CD4-positive, alpha-beta T cell (primary cell): ENCODE measurements at places on chromosomes 7 and 10.

GRCh38 chr10:90871279-90871765 is 452 bp upstream of the RPP30 start:
- peak; percentile 37 for DNase-seq

DNA sequence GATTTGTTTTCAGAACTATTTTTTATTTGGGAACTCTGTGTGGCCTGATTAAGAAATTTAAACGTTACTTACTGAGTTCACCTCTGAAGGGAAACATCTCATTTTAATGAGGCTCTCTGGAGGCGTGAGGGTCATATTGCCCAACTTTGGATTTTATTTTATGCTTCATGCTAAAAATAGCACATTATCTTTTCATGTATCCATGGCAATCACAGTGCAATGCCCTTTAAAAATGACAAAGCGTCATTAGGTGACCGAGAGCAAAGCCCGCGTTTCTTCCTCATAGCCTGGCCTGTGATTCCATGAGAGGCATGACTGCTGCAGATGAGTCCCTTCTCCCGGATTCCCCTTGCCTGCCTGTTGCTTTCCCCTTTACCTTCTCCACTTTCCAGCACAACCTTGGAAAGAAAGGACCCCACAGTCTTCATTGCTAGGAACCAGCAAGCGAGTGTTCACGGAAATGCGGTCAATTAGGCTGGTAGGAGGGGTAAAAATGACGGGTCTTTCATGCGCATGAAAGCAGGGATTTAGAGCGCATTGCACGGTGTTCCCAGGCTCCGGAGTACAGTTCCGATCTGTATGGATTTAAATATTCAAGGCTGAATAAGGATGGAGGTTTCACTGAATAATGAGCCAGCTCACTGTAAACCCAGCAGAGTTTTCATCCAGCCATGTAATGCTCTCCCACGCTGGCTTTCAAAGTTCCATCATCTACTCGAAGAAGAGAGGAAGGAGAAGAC is 98.2 kb upstream of the PITRM1 start:
- DNase-seq = no peak

GRCh38 chr7:124597509-124597908 is 168.1 kb downstream of the GPR37 start:
- no peak for DNase-seq

GRCh38 chr10:71077796-71078453 is 134.4 kb upstream of the UNC5B start:
- no peak for DNase-seq

GRCh38 chr10:116237970-116238369 is 35.0 kb downstream of the GFRA1 start:
- no peak for DNase-seq

DNA sequence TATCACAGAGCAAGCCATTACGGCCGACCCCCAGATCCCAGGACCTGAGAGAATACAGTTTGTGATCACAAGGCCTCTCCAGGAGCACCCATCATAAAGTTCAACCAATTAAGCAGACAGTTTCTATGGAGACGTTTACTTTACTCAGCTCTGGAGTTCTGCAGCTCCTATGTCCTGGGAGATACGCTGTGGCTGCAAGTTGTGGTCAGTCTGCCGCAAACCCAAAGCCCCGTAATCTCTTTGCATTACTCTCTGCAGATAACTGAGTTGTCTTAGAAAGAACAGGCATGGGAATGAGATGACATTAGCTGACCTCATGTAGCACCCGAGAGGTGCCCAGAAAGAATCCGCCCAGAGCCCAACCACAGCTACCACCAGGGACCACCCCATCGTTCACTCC is 305.1 kb downstream of the FGFR2 start:
- no peak for DNase-seq

DNA sequence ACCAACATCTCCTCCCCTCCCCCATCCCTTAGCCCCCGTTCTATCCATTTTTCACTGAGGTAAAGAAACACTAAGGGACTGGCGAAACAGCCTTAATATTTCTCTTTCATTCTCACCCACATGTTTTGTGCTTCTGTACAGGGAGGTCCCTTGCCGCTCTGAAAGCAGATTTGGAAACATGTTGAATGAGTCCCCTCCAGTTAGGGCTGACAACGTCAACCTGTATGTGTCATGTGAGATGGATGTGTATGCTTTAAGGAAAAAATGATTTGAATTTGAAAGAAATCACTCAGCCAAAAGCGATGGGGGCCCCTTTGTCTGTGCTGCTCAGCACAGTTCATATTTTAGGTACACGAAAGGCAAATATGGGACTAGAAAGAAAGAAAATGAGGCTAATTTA is 314.3 kb upstream of the LRGUK start:
- DNase-seq = no peak

DNA sequence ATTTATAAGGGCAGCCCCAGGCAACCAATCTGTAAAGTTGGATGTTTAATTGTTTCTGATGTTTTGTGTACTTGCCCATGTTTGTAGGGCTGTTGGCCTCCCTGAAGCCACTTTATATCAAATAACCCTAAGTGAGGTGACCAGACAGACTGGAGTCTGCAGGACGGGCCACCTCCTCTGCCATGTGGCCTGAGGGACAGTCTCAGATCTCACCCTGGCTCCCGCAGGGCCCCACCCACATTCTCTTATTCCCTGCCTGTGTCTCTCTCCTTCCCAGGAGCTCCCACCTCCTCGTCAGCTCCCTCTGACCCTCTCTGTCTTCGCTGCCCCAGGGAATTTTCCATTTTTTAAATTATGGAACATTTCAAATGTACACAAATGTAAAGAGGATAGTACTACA is 9.5 kb upstream of the C10orf71 start:
- DNase-seq = no peak

DNA sequence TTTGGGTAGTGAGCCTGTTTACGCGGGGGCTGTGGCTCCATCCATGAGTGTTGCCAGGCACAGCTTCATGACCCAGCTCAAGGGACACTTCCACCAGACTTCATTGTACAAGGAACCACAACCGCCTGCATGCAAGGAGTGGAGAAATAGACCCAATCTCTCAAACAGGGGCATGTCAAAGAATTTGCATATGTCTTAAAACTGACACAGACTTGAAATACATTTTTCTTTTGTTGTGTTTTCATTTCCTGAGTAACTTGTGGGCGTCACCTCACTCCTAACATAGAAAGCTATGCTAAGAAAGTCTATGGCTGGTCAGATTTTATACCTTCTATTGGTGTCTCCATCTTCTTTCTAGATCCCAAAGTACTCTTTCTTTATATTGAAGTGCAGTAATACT is 266.2 kb upstream of the RNF32 start:
- no peak for DNase-seq

GRCh38 chr7:134648456-134648855 is 1.8 kb downstream of the BPGM start:
- DNase-seq = no peak

DNA sequence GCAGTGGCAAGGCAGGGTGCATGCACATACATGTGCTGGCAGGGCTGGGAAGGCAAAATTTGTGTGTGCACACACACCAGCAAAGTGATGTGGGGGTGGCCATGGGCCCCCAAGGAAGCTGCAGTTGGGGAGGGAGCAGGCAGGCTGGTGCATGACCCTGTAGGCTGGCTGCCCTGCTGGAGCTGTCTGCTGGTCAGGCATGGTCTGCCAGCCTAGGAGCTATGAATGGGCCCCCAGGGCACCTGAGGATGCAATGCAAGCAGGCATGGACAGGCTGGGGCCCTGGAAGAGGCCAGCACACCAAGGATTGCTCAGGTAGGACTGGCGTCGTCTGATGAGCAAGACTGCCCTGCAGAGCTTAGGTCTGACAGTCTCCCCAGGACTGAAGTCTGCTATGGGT is 18.2 kb upstream of the PPP1R3A start:
- DNase-seq = no peak

DNA sequence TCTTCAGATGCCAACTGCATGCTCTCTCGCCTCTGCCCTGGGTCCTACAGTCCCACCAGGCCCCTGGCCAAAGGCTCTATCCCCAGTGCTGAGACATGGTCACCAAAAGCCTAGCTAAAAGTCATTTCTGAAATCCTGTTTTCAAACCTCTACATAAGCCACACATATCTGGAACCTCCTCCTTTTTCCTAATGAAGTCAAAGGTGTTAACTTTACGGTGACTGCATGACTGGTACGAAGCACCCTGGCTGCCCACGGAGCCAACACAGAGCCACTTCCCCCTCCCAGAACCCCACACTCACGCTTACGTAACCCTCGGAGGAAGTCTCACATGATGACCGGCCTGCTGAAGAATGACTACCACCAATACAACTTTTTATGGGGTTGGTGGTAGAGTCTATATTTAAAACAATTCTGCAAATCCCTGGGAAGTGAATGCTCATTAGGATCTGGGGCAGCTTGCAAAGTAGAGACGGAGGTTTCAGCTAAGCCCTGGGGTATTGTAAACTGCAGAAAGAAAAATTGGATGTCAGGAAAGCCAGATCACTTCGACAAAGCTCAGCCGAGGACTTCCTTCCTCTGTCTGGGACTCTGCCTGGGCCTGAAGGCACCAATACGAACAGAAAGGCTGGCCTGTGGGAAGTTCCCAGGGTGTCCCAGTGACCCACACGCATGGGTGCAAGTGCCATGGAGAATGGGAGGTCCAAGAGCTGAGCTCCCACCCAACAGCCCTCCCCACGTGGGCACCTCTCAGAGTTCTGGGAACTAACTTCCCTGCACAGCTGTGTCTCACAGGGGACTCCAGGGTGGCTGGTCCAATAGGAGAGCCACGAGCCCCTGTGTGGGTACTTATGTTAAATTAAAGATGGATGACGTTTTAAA is 50.7 kb downstream of the PDGFA start:
- DNase-seq = peak; percentile 30

- no peak for DNase-seq
Measured at GRCh38 chr7:81439591-81439990, 330.3 kb downstream of the HGF start.

- DNase-seq = no peak
Measured at GRCh38 chr10:13219685-13220670, 14.2 kb downstream of the UCMA start.

- DNase-seq = no peak
Measured at GRCh38 chr10:102781921-102782557, 38.3 kb downstream of the WBP1L start.

DNA sequence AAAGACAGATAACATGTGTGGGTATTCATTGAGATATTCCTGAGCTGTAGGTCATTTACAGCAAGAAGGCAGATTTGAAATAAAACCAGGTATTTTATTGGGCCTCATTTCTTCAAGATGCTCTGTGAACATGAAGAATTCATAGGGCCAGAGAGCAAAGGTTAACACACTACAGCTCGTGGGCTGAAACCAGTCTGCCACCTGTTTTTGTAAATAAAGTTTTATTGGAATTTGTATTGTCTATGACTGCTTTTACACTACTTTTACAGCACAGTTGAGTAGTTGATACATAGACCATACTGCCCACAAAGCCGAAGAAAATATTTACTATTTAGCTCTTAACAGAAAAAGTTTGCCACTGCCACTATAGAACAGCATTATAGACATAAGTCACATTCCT is 22.1 kb upstream of the LIPA start:
- DNase-seq = no peak

DNA sequence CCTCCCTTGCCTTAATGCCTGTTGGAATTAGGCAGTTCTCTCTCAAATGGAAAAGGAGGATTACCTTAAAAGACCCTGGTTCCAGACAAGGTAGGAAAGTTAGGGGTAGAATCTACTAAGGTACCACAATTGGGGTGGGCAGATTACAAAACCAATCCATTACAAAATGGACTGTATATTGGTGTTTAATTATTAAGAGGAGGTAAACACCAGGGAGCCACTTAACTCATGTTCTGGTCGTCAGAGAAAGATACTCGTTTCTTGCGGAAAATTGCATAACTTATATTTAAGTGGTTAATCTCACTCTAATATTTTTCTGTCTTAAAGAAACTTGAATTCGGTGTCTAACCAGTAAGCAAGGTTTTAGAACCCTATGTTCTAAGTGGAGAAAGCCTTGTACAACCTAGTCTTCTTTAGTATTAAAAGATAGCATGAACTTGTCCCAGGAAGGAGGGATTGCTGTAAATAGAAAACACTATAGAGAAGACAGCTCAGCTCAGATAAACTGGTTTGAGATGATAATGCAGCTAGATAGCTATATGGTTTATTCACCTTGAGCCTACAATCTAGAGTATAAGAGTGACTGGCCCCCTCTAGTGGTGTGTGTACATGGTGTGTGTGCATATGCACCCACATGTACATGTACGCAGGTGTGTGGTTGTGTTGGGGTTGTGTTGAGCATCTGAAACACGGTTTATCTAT is 58.0 kb upstream of the STRIP2 start:
- DNase-seq = no peak

DNA sequence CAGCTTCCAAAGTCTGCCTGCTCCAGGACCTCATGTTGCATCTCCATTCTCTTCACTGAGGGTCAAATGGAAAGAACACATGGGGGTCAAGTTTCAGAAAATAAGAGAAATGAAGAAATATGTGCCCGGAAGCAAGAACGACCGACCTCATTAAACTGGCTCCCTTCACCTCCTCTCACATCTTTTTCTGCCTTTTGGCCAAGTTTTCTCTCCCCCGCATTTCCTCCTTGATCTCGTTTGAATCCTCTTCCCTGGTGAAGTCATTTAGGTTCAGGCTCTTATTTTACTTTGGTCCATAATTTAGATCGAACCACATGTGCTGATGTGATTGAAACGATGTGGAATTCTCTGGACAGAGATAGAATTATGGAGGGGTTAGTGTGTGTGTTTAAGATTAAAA is 44.2 kb downstream of the EGFR start:
- no peak for DNase-seq

DNA sequence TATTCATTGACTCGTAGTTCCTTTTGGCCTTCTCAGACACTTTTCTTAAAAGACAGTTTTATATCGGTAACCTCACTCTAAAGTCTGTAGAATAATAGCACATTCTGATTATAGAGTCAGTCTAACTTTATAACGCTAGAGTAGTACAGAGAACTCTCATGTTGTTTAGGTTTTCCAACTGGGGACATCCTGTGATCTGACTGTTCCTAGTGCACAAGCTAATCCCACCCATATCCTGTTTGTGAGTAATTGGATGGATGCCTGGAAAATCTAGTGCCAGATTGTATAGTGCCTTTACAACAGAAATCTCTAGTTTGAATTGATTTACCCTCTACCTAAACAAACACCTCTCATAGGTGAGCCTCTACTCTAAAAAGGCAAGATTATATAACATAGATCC is 107.4 kb downstream of the ZEB1 start:
- DNase-seq = no peak

- DNase-seq = no peak
Measured at GRCh38 chr7:121562259-121562658, 166.2 kb upstream of the FAM3C start.

DNA sequence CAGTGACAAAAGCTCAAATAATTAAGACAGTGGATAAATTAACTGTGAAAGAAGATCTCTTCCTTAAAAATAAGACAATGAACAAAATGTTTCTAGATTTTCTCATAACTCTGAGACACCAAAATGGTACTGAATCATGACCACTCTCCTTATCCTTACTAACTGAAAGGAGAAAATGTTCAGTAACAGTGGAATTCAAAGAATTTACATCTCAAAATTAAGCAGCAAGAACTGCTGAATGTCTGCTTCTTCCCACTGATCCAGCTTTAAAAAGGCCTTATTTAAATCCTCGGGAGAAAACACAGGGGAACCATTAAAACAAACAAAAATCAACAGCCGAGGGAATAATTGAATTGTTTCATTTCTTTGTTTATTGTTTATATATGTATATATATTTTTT is 27.3 kb upstream of the PLXDC2 start:
- no peak for DNase-seq
